Erythroblast (primary cell): ENCODE measurements at places on chromosomes 11 and 22.
A peak's percentile ranks its signal among the peaks of the same experiment; 100 is the strongest.

DNA sequence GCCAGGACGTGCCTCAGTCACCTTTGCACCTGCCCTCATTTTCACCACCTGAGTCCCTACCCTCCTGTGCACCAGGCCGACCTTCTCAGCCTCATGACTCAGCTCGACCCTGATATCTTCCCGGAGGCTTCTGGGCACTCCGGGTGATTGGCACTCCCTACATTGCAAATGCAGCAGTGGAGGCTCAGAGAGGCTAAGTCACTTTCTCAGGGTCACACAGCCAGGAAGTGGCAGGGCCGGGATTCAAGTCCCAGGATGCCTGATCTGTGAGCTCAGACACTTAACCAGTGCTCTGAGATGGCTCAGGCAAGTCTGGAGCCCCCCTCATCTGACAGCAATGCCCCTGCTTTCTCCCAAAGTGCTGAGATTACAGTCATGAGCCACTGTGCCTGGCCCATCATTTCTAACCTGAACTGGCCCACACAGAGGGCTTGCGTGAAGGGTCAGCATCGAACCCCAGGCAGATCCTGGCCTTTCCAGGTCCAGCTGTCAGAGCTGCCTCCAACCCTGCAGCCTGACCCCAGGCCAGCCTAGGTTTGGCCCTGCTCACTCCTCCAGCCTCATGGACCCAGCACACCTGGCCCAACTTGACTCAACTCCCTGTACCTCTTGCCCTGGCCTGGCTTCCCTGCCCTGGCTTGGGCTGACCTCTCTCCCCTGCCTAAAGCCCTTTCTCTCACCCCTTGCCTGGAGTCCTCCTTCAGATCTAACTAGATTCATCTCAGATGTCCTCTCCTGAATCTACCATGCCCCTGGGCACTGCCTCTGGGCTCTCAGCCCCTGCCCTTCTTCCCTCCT lies 40.7 kb upstream of the RTL6 start:
- no peak for DNase-seq

- no peak for DNase-seq
Measured at GRCh38 chr11:62538470-62539237, 8.0 kb downstream of the AHNAK start.

GRCh38 chr11:101269990-101270660 lies 140.5 kb upstream of the PGR start:
- DNase-seq = no peak

DNA sequence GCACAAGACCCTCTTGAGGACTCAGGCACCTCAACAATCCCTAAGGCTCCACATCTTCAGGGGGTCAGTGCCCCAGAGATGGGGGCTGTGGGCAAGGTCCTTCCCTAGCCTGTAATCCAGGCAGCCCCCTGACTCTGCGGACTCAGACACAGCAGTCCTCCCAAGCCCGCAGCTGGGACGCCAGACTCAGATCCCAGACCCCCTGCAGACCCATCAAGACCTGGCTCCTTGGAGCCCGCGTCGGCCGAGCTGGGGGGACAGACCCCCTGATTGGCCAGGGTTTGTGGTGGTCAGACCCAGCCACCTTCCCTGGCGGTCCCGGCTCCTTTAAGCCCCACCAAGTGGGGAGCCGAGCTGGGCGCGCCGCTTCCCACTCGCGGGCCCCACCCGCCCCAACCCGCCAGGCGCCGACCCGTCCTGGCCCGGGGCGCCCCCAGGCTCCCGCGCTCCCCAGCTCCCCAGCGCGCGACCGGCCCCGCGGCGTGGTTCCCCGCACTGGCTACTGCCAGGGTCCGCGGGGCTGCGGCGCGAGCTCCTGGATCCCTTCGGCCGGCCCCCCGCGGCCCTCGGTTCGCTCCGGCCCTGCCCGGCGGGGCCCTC lies 458 bp downstream of the OSBPL5 start:
- DNase-seq = peak; percentile 24

DNA sequence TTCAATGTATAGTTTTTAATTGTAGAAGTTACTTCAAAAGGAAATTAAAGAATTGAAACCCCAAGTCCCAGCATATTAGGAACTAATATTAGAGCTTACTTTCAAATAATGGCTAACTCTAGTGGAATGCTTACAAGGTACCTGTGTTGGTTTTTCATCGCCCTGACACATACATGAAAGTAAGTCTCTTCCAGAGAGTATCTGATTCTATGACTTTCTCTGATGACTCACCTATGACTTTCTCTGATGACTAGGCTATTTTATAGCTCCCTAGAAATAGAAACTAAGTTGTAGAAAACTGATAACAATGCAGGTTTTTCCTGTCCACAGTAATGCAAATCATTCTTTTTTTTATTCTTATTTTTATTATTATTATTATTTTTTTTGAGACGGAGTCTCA lies 33.6 kb upstream of the MMP7 start:
- no peak for DNase-seq

DNA sequence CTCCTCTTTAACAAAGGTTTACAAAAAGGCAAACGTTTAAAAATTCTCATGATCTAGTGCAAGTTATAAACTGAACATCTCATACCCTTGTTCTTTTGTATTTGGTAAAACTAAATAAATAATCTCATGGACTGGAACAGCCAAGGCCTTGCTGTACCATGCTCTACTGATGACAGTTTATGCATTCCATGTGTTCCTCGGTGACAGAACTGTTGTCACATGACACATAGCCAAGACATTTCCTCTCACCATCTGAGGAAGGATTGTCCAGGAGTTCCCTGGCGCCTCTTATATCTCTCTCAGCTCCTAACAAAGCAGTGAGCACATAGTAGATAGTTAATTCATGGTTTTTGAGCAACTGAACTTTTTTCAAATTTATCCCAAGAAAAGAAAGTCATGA lies 12.6 kb downstream of the CCDC83 start:
- DNase-seq = no peak

DNA sequence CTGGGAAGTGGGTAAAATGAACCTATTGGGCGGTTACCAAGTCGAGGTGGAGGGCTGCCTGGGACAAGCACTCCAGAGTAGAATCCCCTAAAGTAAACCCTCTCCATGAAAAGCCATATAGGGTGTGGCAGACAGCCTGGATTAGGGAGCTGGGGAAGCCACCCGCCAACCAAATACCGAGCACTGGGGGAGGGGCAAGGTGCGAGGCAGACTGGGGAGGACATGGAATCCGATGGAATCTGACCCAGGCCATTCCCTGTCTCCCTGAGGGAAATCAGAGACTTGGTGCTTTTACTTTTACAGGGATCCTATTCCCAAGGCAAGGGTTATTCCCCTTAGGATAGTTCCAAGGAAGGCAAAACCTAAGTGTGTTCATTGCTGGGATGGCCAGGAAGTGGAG lies 130.9 kb upstream of the HSD17B12 start:
- no peak for DNase-seq

DNA sequence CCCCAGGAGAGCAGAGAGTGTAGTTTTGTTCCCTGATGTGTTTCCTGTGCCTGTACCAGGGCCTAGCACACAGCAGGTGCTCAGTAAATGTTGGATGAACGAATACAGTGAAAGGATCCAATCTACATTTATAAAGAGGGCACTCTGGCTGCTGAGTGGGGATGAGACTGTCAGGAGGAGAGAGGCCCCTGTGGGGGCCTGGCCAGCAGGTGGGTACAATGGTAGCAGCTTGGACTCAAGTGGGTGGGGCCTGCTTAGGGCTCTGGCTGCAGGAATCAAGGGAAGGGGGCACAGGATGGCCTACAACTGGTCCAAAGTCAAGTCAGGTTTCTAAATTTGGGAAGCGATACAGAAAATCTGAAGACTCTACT lies 156.6 kb upstream of the GRK3 start:
- no peak for DNase-seq

- DNase-seq = no peak
Measured at GRCh38 chr11:120021391-120021953, 116.4 kb downstream of the TRIM29 start.

GRCh38 chr11:42225664-42226063 lies 766.2 kb upstream of the LRRC4C start:
- no peak for DNase-seq

DNA sequence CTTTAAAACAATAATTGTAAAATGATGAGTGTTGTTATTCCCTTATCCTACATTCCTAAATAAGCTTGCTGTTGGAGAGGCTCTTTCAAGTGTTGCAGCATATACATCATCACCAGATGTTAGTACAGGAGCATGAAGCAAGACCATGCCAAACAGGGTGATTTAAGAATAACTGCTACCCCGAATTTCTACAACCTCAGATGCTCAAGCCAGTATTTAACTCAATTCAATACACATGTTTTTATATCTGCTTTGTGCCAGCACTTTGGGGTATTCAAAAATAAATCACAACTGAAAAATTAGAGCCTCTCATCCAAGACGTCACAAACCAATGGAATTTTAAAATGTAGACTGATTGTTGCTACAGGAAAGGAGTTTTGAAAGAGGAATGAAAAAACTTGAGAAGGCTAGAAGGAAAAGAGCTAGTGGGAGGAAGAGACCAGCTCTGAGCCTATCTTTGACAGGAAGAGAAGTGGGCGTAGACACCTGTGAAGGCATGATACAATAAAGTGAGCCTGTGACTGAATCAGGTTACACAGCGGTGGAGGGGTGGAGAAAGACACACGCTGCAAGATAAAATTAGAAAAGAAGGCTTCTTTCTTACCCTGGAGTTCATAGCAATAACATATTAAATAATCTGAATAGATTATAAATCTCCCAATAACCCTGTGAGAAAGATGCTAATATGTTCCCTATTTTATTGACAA lies 95.8 kb downstream of the DLG2 start:
- DNase-seq = no peak

GRCh38 chr11:34959770-34960169 lies 43.4 kb downstream of the PDHX start:
- no peak for DNase-seq

DNA sequence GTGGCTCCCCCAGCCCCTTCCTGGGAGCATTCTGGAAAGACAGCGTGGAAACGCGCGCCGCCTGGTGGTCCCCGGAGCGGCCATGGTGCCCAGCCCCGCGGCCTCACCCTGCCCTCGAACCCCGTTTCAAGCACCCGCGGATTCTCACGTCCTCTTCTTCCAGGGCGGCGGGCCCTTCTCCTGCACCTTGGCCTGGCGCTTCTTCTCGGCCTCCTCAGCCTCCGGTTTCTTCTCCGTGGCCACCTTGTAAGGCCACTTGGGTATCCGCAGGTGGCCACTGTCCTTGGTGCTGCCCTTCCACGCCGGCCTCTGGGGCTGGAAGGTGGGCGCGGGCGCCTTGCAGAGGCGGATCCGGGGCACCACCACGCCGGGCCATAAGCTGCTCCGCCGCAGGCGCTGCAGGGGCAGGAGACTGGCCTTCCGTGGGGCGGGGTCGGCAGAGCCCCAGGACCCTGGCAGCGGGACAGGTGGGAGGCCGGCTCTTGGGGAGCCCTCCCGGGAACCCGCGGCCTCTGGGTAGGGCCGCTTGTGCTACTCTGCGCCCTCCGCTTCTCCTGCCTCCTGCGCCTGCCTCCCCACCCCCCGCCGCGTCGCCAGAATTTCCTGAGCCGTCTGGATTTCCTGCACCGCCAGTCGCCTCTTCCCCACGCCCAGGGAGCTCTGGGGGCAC lies 83.4 kb downstream of the TRIM51G start:
- no peak for DNase-seq

GRCh38 chr11:73715541-73715940 lies 45.3 kb downstream of the RAB6A start:
- DNase-seq = no peak

- DNase-seq = no peak
Measured at GRCh38 chr11:23723861-23724260, 773.0 kb upstream of the LUZP2 start.

DNA sequence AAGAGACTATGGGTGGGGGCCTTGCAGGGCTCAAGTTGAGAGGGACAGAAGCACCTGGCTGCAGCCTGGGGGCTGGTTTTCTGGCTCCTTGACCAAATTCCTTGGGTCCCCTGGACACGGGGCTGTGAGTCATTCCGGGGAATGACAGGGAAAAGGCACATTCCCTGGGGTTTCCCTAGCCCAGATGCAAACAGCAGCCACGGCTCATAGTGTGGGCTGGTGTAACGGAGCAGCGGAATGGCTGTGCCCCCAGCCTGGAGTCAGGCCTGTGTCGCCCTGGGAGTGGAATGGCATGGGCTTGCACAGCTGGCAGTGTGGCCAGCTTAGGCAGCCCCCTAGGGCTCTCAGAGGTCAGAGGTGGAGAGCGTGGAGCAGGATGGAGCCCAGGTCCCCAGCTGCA lies 77.6 kb upstream of the KCNQ1OT1 start:
- DNase-seq = no peak

GRCh38 chr11:23192256-23192655 lies 332.0 kb upstream of the CCDC179 start:
- DNase-seq = no peak

- DNase-seq = peak; percentile 18
Measured at GRCh38 chr11:126061707-126062678, 673 bp downstream of the CDON start.

DNA sequence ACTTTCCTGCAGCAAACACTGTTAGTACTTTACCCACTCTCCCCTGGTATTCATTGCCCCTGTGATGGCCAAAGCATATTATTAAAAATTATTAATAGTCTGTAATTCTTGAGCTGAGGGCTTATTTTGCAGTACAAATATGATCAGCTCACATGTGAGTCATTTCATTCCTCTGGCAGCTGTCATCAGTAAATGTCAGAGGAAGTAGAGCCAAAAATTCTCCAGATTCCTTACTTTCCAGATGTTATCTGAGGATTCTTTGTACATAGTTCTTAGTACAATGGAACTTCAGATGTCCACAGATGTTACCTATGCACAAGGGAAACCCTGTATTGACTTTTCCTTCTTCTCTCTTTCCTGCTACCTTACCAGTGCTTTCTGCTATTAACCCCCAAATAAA lies 12.5 kb downstream of the OR5B3 start:
- DNase-seq = no peak

- DNase-seq = no peak
Measured at GRCh38 chr22:45594123-45594941, 77.3 kb upstream of the ATXN10 start.

DNA sequence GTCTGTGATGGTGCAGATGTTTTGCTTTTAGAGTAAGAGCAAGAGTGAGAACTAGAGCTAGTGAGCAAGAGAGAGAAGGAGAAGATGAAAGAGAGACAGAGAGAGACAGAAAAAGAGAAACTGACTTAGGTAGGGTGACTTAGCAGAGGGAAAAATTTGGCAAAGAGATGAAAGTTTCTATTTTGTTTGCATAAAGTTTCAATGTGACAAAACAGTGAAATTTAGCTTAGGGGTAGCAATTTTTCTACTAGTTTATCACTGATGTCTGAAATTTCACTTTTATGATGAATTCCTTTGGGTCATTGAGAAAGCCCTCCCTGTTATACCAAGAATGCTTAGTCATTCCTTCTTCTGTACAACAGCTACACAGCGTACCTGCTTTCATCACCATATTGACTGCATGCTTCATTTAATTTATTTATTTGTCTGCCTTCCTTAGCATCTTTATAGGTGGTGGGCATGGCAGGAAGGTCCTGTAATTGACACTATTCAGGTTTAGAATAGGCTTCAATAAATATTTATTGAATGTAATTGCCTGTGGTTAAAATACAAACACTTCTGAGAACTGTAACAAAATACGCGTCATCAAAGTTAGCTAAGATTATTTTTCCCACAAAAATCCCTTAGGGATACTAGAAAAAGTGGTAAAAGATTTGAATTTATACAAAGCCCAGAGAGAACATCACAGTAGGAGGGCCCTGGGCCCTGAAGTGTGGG lies 19.9 kb upstream of the CTSC start:
- DNase-seq = peak; percentile 48
